Posterior vena cava (tissue), 2 donors: ENCODE measurements at places on chromosomes 12 and 14. TPM values are rescaled to one million over a fixed set of nuclear protein-coding genes. Genes with fewer than 3 reads are reported as not detected.

- no peak for DNase-seq
Observed at GRCh38 chr14:97851428-97851995, 1054.3 kb downstream of the VRK1 start.

DNA sequence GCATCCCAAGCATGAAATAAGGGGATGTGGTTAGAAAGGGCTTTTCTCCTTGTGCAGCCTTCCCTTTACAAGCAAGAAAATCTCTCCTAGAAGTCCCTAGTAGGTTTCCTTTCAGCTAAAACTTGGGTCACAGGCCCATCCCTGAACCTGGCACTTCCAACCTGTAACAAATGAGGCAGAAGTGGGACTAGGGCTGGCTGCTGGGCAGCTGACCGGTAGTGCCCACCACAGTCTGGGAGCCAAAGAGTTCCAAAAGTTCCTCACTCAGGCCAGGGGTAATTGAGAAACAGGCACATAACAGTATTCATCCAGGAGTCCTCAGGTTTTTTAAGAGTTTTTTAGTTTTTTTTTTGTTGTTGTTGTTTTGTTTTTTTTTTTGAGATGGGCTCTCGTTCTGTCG is 23.8 kb downstream of the MANSC1 start:
- no peak for DNase-seq

GRCh38 chr12:85441741-85442140 is 161.7 kb downstream of the ALX1 start:
- DNase-seq, result no peak

DNA sequence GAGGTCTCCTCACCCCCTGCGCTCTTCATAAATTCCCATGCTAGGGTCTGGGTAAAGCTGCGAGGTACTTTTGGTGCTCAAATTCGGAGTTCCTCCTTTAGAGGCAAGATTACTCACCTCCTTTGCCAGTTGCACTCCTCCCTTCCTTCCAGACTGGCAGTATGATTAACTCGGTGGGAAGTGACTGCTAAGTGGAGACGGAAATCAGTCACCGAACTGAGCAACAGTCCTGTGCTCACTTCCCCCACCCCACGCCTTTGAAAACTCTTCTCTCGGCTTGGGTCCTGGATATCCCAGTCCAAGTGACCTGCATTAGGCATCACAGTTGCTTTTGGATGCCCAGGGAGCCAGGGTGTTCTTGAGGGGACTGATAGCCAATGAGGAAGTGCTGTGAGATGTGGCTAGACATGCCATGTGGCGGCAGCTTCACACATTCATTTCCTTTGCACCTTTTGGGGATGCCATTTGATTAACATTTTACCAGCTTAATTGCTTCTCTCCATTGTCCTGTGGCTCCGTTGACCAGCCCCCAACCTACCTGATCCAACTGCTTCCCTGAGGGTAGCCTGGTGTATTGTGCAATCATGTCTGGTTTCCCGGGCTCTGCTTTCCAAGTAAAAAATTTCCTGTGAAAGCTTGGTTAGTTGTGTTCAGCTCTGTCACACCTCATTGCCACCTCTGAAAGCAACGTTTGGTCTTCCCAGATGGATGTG is 840 bp downstream of the PNP start:
- no peak for DNase-seq

Gene ERO1A
- 54.6 TPM for total RNA-seq

- no peak for DNase-seq
Observed at GRCh38 chr14:104816616-104816884, 15.6 kb downstream of the ZBTB42 start.

GRCh38 chr12:6827982-6828780 is at the start of gene P3H3:
TSS of gene P3H3 (plus strand) at chr12:6828407. CDS start at chr12:6828441, 34 bp downstream.
- no peak for DNase-seq

GRCh38 chr12:27879708-27880107 is 92.8 kb downstream of the PTHLH start:
- no peak for DNase-seq

DNA sequence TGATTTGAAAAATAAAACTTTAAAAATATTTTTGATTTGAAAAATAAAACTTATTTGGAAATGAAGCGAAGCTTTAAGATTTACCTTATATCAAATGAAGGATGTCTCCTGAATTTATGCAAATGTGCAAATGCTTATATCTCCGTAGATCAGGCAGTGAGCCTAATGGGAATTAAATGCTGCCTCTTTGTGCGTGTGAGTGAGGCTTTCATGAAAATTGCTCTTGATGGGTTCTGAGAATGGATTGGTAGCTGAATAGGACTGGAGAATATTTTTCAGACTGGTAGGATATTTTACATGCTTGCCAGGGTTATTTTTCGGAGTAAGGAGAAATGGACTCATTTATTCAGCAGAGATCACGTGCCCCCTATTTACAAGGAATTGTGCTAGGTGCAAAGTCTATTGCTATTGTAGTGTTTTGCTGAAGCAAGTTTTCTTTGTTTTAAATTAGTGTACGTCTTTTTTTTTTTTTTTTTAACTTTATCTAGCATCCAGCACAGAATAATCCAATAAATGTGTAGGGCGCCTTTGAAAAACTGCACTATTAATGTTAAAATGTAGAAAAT is 2.4 kb downstream of the VRK1 start:
- no peak for DNase-seq

GRCh38 chr12:39127401-39127800 is 222.0 kb upstream of the CPNE8 start:
- no peak for DNase-seq

- no peak for DNase-seq
Observed at GRCh38 chr14:24013654-24014514, 25.2 kb downstream of the DHRS4L2 start.

- DNase-seq, result no peak
Observed at GRCh38 chr14:86707071-86707470, 1177.1 kb downstream of the FLRT2 start.

GRCh38 chr14:69484444-69485314 is at the start of gene PLEKHD1:
TSS of gene PLEKHD1 (plus strand) at chr14:69484728. CDS start at chr14:69484966, 238 bp downstream.
- DNase-seq, result peak; percentile 78

DNA sequence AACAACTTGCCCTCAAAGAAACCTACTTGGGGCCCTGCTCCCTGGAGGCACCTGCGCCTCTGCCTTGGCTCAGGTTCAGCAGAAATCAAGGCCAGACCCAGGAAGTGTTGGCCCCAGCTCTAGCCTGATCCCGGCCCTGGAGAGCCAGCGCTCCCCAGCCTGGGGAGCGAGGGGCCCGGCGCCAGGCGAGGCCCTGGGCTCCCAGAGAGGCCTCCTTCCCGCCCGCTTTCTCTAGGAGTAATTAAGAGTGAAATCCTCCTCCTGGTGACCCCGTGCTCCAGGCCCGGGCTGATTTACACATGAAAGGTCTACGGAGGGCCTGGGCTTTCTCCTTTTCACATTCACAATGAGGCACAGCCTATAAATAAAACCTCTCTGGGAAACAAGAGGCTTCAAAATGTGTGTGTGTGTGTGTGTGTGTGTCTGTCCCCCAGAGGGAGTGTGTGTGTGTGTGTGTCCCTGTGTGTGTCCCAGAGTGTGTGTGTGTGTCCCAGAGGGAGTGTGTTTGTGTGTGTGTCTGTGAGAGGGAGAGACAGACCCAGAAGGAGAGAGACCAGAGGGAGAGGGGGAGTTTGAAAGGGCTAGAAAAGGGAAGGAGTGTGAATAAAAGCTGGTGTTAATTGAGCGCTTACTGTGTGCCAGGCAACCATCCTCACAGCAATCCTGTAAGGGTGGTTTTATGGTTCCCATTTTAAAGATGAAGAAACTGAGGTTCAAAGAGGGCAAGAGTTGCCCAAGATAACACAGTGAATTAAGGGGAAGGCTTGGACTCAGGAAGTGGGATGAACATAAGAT is 23.8 kb upstream of the COX6A1 start:
- DNase-seq, result no peak

GRCh38 chr12:24948420-24948756 is 513 bp downstream of the BCAT1 start:
- no peak for DNase-seq

- no peak for DNase-seq
Observed at GRCh38 chr14:61268812-61269211, 12.3 kb downstream of the TMEM30B start.

DNA sequence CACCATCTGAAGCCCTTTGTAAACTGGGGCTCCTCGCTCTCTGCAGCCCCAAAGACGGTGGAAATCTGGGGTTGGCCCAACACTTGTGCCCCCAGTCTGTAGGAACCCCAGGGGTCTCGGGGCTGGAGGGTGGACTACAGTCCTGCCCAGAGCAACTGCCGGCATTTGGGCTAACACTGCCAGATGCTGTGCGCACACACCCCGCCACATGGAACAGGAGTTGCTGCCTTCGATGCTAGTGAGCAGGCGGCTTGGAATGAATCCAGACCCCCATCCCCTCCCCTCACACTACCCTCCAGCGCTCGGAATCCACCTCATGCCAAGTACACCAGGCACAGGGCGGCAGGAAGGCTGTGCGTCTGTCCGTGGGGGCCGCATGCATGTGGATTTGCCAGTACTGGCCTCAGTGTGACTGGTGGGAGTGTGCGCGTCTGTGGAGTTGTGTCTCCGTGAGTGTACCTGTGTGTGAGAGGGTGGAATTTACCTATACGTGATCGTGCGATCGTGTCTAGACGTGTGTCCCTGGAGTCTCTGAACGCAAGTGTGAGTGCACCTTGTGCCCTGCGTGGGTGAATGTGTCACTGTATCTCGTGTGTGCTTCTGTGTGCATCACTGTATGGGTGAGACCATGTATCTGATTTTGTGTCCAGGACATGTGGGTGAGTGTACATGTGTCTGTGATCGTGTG is 5.1 kb downstream of the LHX5 start:
- DNase-seq, result no peak

Gene RNASE4
- 42.3 TPM for total RNA-seq

Gene SLC38A4
- total RNA-seq, result 1.5 TPM

Gene APOF
- total RNA-seq, result not detected

DNA sequence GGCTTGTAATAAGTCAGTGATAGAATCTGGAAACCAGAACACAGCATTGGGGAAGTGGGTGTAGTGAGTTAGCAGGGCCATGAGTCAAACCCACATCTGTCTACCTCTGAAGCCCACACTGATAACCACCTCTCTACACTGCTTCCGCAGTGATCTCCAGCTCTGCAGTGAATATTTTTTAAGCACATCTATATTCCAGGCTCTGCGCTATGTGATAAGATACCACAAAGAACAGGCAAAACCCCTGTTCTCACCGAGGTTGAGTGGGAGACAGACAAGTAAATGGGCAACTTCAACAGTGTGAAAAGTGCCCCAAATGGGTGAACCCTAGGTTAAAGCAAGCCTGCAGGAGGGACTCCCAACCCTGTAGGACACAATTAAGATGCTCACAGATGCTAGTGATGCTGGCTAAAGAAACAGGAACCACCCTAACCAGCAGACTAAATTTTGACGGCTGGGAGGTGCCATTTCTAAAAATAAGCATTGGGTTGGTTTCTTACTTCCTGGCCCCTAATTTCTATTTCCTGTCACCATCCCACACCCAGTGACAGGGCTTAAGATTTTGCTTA is 375.0 kb downstream of the DPF3 start:
- no peak for DNase-seq

DNA sequence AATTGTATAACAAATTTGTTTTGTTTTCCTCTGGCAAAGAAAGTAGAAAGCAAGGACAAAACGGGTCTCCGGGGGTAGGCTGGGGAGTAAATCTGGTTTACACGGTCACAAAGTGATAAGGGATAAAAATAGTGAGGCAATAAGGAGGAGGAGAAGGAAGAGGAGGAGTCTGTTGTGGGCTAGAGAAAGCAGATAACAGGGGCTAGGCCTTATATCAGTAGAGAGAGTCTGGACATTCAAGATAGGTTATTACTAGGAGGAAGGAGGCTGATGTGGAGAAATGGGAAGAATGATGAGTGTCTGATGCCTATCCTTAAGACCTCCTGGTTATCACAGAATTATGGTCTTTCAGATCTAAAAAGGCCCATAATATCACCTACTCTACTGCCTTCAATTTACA is 83.2 kb upstream of the SSTR1 start:
- no peak for DNase-seq

Gene TMCC3
- total RNA-seq, result 10.3 TPM

DNA sequence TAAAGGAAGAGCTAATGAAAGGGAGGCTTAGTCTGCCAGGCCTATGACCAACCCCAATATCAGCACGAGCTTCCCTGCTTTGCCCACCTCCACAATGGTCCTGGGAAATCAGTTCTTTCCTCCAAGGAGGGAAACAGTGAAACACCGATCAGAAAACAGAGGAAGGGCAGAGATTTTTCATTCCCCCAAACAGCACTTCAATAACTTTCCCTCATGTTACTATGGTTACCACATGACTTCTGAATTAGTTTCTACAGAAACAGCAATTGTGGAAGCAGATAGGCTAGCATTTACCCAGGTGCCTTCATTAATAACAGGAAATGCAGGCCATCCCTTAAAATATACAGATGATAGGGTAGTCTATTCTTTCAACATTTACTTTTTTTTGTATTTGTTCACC is 35.9 kb downstream of the TRIM9 start:
- DNase-seq, result no peak

DNA sequence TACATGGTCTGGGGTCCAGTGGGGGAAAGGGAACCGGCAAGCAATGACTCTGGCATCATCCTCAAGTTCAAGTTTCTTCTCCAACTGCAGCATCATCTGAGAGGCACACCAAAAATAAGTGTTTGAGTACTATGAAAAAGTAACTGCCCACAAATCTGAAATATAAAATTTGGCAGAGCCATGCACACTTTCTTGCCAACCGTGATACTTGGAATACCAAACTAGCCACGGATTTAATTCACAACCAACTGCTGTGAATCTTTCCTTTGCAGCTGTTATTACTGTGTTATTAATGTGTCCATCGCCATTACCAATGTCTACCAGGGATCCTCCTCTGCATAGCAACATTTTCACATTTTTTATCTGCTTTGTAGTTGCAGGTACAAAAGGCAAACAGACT is 74.6 kb downstream of the GXYLT1 start:
- no peak for DNase-seq

Gene KLRC2
- 0.46 TPM for total RNA-seq

Gene HCAR1
- 3.3 TPM for total RNA-seq
